ENCODE measurements at places on chromosomes 2 and 18. TPM values are rescaled to one million over a fixed set of nuclear protein-coding genes. Genes with fewer than 3 reads are reported as not detected.

DNA sequence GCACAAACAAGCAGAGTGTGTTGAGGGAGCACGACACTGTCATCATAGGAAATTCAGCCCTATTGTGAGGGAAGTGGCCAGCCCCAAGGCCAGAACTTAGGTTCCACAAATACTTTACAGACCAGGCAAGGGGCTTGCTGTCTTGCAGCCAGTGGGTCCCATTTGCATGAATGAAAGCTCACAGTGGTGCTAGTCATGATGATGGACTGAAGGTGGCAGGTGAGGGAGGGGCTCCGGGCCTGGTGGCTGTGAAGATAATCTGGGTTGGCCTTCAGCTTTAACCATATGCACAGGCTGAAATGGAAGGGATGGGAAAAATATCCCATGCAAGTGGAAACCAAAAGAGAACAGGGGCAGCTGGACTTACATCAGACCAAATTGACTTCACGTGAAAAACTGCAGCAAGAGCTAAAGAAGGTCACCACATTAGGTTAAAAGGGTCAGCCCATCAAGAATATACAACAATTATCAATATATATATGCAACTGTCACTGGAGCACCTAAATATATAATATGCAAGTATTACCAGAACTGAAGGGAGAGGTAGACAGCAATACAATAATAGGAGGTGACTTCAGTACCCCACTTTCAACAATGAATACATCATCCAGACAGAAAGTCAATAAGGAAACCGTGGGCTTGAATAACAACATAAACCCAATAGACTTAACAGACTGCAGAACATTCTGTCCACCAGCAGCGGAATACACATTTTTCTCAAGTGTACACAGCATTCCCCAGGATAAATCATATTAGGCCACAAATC, 39.6 kb downstream of the DCDC2C start:
- DNase-seq: no peak

Gene STARD6
- polyA plus RNA-seq: not detected

DNA sequence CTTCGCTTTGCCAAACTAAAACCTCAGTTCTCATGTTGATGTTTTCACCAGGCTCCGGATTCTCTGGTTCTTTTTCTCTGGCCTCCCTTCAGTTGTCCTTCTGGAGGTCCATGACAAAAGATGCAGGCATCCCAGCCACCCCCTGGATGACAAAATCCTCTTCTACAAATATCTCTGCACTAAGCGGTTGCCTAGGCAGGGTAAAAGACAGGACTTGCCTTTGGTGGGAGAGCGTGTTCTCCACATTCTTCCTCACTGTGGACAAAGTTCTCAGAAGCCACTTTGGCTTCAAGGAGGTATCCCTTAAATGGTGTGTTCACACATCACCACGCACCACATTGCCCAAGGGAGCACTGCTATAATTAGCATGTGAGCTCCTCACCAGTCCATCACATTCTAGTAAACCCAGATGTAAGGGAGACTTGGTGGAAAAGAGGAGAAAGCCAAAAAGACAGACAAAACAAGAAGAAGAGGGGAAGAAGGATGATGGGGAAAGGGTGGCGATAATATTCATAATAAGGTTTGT, 23.6 kb upstream of the MRPL33 start:
- no peak for DNase-seq

GRCh38 chr2:58146707-58147106, 94.4 kb downstream of the FANCL start:
- DNase-seq: no peak

DNA sequence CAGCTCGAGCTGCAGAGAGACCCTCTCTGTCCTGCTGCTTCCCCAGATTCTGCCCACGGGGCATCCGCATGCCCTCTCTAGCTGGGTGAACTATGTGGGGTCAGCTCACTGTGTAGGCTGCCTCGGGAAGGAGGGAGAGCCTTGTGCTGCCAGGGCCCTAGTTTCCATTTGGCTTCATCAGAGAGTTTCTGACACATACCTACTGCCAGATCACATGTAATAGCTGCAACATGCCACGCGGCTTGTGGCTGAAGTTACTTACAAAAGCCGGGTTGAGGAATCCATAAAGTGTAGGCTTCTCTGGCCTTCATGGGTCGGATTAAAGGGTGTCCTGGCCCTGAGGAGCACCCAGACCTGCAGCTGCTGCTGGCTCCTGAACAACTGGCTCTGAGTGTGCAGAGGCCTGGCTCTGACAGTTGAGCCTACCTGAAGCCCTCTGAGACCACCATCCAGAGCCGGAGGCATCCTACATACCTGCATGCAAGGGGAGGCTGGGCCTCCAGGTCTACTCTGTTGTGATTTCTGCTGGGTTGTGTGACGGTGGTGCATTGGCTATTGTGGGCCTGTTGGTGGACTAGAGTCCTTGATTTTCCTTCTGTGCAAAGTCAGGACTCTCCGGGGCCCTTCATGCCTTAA, 130.0 kb downstream of the SH3RF3 start:
- no peak for DNase-seq

GRCh38 chr2:105129722-105130232, 91.9 kb downstream of the MRPS9 start:
- no peak for DNase-seq

Gene LDLRAD4
- 9.8 TPM for polyA plus RNA-seq

GRCh38 chr18:49285627-49286026, 174.8 kb downstream of the DYM start:
- no peak for DNase-seq

GRCh38 chr2:58578276-58578675, 337.2 kb upstream of the FANCL start:
- no peak for DNase-seq

Gene DIPK1C
- 0.06 TPM for polyA plus RNA-seq

- no peak for DNase-seq
Measured at GRCh38 chr2:190446750-190447516, 38.8 kb downstream of the MFSD6 start.

Gene FAM228A
- 0.32 TPM for polyA plus RNA-seq

DNA sequence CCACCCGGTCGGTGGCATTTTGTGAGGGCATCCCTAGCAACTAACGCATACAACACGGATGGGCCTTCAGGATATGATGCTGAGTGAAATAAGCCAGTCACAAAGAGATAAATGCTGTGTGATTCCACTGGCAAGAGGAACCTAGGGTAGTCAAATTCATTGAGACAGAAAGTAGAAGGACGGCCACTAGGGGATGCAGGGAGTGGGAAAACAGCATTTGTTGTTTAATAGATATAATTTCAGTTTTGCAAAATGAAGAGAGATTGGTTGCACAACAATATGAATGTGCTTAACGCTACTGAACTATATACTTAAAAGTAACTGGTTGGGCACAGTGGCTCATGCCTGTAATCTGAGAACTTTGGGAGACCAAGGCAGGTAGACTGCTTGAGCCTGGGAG, 112.9 kb downstream of the AFF3 start:
- DNase-seq: no peak

Gene FTCDNL1
- polyA plus RNA-seq: 3.9 TPM

Gene ERFE
- 0.17 TPM for polyA plus RNA-seq

- no peak for DNase-seq
Measured at GRCh38 chr2:218834685-218835084, 3.1 kb upstream of the PRKAG3 start.
